Lung (tissue), 17 donors: ENCODE measurements at places on chromosomes 11 and 22. TPM values are rescaled to one million over a fixed set of nuclear protein-coding genes. Genes with fewer than 3 reads are reported as not detected.

DNA sequence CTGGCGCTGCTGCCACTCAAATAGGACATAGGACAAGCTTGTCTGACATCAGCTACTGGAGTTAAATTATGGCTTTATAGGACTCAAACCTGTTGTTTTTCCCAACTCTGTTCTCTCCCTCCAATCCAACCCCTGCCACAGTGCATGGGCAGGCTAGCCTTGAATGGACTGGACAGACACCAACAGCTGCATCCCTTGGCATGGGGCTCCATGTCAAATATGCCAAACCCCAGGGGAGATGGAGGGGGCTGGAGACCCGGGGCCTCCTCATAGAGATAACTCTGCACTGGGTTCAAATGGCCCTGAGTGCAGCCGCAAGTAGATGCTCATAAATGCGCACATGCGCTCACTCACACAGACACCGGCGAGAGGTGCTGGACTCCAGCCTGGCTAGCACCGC is 28.9 kb downstream of the CD5 start:
- no peak for DNase-seq

GRCh38 chr11:112856591-112856990 is 104.6 kb upstream of the NCAM1 start:
- DNase-seq = no peak

- no peak for DNase-seq
Measured at GRCh38 chr11:110251836-110252235, 44.6 kb downstream of the RDX start.

DNA sequence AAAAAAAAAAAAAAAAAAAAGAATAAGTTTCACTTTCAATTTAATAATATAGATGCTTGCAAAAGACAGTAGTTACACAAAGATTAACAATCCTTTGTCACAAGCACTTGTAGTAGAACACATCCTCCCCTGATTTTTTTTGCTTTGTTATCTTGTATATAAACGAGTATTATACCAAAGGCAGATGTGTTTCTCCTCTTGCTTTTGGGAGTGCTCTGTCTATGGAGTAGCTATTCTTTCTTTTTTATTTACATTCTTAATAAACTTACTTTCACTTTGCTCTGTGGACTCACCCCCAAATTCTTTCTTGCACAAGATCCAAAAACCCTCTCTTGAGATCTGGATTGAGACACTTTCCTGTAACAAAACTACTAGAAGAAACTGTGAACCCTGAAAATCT is 3.4 kb upstream of the MRPL16 start:
- DNase-seq = no peak

DNA sequence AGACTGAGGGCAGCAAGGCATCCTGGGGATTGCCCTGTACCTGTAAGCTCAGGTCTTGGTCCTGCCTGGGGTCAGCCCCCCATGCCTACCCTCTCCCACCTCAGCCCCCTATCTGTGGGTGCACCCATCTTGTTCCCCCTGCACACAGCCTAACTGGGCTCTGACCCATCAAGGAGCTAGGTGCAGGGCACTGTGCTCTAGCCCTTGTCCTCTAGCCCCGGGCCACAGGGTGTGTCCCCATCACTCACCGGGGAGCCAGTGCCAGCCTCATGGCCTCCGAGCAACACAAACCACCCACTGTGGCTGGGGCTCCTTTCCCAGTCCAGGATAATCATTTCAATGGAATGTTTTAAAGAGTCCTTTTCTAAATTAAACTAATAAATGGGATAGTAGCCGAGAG is 293.9 kb upstream of the PLET1 start:
- DNase-seq = no peak

DNA sequence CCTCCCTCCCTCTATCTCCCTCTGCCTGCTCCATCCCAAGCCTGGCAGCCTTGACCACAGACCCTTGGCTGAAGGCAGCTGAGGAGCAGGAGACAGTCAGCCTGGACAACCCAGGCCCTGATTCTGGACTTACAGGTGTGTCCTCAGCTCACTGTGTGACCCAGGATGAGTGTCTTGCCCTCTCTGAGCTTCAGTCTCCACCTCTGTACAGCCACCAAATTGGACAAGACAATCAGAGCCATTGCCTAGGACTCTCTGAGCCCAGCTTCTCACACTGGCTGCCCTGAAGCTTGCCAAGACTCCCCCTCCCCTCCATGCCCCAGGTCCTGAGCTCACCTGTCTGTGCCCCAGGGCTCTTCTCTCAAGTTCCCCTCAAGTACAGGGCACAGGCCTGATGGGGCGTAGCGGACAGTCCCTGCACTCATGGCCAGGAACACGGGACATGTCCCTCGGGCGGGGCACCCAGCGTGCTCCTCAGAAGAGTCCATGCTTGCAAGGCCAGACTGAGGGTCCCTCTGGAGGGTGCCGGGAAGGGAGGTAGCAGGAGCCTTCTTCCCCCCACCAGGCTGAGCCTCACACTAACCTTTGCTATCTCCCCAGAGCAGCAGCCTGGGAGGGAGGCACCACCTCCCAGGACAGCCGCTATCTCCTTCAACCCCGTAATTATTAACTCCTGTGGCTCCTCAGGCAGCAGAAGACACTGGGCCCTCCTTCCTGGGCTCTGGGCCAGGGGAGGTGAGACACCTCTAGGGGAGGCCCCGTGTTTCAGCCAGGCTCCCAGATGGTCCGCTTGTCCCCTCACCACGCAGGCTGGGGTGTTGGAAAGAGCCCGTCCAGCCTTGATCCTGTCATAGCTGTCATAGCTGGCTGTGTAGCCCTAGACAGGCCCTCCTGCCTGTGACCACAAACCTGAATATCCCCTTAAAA is 2.6 kb upstream of the RAB3IL1 start:
- DNase-seq = no peak

NAALADL1 gene
- 12.4 TPM for total RNA-seq

DNA sequence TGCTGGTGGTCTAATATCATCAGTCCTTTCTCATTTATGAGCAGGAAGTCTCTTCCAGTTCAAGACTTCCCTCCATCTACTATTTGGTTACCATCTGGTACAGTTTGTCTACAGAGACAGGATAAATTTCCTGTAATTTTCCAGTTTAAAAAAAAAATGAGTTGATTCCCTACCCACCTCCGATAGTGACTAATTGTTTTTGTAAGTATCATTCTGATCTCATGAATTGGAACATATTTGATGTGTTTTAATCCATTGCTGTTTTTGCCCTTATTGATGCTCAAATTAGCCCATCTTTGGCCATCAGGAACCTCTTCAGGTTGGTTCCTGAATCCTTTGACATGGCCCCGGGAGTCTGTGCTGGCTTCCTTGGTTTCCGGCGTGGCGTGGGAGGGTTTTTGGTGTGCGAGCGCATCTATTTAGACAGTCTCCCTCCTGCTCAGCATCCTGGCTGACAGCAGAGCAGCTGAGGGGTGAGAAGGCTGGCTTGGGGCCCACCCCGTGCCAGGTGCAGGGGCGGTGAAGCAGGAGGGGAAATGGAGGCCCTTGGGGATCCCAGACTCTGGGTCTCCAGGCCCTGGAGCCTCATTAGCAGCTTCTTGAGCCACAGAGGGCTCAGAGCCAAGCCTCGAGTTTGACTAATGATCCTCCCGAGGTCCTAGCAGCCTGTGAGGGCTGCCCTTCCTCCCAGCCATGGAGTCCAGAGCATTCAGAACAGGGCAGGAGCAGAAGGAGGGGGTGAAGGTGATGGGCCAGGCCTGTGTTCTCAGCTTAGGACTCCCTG is 6.8 kb downstream of the OMP start:
- no peak for DNase-seq

MIF gene
- total RNA-seq = 71.8 TPM

PANX1 gene
- 18.6 TPM for total RNA-seq

DNA sequence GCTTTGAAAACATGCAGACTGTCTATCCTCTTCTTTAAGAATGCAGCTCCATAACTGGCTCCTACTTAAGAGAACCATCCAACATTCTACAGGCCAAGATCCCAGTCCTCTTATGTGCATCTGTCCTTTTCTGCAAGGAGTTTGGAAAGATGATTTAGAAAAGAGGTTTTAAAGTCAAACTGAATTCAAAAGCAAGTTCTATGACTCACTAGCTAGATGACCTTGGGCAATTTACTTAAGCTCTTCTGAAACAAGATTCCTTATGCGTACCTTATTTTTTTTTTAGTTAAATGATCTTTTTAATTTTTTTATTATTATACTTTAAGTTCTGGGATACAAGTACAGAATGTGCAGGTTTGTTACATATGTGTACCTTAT is 29.2 kb downstream of the GUCY1A2 start:
- DNase-seq = no peak

KRTAP5-8 gene
- 0.34 TPM for total RNA-seq

- no peak for DNase-seq
Measured at GRCh38 chr11:117157507-117157906, 13.4 kb downstream of the PAFAH1B2 start.

SMCO4 gene
- 45.2 TPM for total RNA-seq

CRYBB2 gene
- total RNA-seq = 0.31 TPM

DNA sequence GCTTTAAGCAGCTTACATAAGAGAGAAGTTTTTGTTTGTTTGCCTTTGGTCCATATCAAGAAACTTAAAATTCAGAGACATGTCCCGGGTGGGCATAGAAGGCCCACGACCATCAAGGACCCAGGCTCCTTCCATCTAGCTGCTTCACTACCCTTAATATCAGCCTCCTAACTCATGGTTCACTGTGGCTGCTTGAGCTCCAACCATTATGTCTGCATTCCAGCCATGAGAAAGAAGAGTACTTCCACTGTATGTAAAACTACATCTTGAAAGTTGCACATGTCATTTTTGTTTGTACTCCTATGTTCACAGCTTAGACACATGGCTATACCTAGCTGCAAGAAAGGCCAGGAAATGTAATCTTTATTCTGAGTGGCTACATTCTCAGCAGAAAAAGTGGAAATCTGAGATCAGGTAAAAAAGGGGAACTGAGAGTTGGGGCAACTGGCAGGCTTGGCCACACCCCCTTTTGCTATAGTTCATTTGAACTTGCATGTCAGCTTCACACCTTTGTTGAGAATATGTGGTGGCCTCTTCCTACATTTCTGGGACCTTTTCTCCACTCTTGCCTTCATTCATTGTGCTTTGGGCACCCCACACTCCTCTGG is 81.3 kb upstream of the TP53I11 start:
- no peak for DNase-seq

DNA sequence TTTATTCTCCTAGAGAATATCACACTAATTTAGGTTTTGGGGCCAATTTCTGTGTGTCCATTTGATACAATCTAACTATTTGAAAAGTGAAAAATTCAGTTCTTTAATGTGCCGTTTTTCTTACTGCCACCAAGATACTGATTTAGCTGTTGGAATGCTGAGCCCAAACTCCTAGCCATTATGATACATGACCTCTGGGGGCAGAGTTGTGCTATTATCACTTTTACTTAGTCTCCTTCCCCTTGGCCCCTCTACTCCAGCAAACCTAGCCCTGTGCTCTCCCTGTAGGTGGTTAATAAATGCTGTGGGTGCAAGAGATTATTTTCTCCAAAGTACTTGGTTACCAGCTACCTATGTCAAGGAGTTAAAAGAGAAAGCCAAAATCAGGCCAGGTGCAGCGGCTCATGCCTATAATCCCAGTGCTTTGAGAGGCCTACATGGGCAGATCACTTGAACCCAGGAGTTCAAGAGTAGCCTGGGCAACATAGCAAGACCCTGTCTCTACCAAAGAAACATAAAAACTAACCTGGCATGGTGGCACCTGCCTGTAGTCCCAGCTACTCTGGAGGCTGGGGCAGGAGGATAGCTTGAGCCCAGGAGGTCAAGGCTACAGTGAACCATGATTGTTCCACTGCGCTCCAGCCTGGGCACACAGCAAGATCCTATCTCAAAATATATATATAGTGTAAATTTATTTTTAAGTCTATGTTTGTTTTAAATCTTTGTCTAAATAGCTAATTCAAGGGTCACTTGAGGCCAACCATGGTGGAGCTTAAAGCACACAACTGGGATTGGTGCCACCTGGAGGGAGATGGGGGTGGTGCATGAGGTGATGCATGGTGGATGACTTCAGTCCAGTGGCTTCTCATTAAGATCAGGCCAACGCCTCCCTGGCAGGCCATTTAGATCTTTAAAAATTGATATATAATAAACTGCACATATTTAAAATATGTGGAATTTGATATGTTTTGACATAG is 193.2 kb upstream of the PLET1 start:
- DNase-seq = no peak

WNT11 gene
- 31.3 TPM for total RNA-seq

DNA sequence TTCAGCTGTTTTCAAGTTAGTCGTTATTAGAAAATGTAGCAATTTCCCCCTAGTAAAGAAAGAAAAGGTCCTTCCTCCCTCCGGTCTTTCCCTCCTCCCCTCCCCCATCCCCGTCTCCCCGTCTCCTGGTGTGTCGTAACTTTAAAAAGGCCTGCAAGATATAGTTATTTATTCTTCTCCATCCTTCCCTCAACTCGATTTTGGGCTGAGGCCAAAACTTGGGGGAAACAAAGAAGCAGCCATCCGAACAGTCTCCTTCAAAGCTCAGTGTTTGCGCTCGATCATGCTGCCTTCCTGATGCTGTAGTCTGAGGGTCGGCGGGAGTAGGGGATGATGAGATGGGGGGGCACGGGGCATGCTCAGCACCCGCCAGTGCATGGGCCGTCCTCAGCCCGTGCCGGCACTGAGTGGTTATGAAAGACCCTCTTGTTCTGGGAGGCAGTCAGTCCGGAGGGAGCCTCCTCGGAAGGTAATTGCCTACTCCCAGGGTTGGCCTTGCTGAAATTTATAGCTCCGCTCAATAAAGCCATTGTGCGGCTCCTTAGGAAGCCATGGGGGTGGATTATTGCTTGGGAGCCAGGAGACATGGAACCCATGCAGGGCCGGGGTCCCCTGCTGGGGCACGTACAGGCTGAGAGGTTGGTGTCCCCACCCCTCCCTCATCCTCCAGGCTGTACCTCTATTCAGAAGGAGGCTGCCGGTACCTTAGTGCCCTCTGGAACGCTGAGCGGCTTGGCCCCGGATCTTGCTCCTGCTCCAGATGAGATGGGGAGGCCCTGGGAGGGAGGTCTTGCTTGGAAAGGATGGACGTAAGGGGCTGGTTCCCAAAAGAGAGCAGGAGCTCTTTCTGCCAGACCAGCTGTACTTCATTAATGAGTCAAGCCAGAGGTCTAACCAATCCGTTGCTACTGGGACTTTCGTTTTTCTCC is 212.7 kb upstream of the CADM1 start:
- peak; percentile 95 for DNase-seq

- peak; percentile 58 for DNase-seq
Measured at GRCh38 chr11:122319691-122320620, 203.9 kb upstream of the BLID start.

SPI1 gene
- total RNA-seq = 188 TPM

- DNase-seq = no peak
Measured at GRCh38 chr11:69822676-69823494, 3.7 kb upstream of the FGF3 start.

DNA sequence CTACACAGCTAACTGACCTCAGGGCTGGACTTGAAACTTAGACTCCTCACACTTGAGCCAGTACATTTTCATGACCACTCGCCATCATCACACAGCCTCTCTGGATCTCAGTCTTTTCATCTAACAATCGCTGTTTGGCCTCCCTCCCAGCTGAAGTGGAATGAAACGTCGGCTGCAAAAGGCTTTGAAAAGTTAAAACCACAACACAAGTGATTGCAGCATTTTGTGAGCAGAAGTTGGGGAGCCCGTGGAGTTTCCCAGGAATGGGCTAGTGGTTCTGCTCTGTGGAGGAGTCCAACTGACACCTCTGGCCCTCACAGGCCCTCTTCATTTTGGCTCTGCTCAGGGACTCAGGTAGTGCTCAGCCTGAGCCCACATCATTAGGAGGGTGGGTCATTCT is 35.9 kb upstream of the TRIM29 start:
- no peak for DNase-seq
